Dermis blood vessel endothelial cell (primary cell): ENCODE measurements at places on chromosomes 1 and 21. TPM values are rescaled to one million over a fixed set of nuclear protein-coding genes. Genes with fewer than 3 reads are reported as not detected.
A peak's percentile ranks its signal among the peaks of the same experiment; 100 is the strongest.

GRCh38 chr1:168281603-168282325 is 1.1 kb downstream of the TBX19 start:
- no peak for DNase-seq

GRCh38 chr1:61926597-61926996 is 184.3 kb downstream of the PATJ start:
- DNase-seq, result no peak

DNA sequence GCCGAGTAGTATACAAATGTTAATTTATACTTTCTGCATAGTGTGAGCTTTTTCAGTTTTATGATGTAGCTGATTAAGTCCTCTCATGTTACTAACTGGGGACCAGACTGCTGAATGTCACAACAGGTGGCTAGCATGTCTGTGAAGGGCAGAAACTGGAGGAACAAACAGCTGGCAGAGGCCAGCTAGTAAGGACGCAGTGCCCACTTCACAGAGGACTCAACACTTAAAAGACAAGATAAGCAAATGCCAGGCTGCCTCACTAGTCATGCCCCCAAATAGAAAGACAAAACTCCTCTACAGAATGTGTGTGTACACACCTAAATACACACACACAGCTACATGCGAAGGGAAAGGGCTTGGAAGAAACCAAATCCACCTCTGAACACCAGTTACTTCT is 73.8 kb upstream of the ZNF678 start:
- DNase-seq, result no peak

DNA sequence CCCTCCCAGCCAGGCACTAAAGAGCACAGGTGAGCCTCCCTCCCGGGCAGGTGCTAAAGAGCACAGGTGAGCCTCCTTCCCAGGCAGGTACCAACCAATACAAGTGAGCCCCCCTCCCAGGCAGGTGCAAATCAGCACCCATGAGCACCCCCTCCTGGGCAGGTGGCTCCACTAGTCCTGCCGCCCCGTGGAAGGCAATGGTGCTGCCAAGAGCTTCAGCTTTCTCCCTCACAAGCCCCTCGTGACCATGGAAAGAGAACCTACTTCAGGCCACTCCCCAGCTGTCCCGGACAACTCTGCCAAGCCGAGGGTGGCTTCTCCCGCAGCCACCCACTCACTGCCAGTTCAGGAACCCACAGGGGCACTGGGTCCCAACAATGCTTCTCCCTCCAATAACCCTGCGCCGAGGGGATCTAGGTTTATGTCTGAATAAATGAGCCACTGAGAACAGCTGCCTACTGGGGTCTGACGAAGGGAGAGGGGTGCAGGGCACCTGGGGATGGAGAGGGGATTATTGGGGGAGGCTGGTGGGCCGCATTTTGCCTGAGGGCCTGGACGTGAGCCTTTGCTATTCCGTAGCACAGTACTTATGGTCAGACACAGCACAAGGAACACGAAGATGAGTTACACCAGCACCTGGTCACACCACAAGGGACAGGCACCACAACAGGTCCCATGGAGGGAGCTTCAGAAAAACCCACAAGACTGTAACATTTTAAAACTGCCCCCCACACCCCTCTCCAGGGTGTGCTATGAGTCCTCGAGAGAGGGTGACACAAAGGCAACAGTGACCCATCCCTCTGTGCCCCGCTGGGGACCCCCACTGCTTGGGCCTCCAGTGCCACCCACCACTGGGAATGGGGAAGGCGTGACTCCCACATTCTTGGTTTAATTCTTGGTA is 46.3 kb downstream of the PRDM15 start:
- DNase-seq, result no peak

- DNase-seq, result no peak
Measured at GRCh38 chr1:20400341-20401177, 85.5 kb downstream of the CAMK2N1 start.

DNA sequence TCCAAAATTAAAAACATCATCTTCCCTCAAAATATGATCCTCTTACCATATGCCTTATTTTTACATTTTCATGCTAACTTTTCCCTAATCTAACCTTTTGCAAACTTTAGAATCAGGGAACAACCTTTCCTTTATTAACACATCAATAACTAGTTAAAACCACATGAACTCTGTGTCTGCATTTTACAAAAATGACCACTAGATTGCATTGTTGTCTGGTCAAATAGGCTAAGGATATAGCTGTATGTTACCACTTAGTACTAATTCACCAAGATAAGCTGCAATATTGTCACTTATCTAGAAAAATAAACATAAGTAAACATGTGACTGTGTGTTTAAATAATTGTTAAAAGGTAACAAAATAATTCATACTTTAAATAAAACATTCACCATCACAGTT is 82.3 kb downstream of the DENND1B start:
- DNase-seq, result peak; percentile 14

DNA sequence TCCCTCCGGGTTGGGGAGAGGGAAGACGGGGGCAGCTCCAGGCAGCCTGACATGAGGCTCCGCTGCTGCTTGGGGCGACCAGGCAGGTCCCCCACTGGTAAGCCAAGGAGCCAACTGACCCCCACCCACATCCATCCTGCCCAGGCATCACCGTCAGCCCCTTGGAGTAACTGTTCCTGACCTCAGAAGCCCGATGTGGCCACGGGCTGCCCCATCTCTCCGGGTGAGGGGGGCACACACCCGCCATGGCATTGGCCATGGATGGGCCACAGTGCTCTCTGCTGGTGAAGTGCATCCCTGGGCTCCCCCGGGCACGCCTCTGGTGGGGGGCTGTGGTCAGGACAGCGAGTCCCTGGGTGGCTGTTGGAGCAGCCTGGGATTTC is 100.0 kb downstream of the CRYAA start:
- no peak for DNase-seq

DNA sequence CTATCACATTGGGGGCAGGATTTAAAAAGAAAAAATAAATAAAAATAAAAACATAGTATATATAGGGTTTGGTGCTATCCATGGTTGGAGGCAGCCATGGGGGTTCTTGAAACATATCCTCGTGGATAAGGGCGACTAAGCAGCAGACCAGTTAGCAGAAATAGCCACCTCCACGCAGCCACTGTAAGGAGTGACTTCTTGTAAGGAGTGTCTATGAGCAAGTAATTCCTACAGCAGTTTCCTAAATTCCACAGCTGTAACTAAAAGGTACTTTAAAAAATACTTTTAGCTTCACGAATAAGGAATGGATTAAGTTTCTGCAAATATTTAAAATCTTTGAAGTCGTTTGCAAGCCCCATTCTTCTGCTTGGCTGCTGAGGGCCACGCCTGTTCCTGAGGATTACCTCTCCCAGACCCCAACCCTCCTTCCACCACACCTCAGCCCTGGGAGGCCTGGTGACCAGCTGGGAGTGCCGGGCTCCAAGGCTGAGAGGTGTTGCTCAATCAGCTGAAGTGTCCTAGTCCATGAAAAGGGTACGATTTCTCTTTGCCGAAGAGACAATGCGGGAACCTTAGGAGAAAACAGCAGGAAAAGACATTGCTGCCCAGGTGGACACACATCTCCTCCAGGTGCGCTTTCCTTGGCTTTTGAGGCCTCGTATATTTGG is 115.3 kb downstream of the ADSS2 start:
- no peak for DNase-seq

GRCh38 chr1:92882819-92883218 is 51.0 kb downstream of the RPL5 start:
- DNase-seq, result no peak

- DNase-seq, result no peak
Measured at GRCh38 chr1:37070126-37070525, 35.8 kb upstream of the GRIK3 start.

- no peak for DNase-seq
Measured at GRCh38 chr1:158687037-158687436, 522 bp upstream of the SPTA1 start.

DNA sequence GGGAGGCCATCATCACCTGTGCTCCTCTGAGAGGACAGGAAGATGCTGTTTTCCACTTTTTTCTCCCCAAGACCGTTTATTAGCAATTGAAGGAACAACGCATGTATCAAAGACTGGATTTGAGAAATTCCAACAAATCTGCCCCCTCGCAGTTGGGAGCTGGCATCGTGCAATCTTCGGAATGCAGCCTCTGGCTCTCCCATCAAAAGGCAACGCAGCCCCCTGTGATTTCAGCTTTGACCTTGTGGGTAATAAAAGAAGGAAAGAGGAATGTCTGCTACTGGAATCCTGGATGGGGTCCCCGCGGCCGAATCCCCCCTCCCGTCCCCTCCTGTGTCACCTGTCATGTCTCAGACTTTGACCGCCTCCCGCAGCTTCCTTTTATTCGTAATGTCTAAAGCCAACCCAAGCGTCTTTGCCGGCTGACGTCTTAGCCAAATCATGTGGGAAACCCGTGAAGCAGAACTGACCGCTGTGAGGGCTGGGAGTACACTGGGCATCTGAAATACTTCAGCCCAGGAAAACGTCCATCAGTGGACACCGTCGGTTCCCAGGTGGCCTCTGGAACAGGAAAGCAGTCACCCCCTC is 101.5 kb downstream of the WDR4 start:
- no peak for DNase-seq

- DNase-seq, result no peak
Measured at GRCh38 chr21:43869486-43870325, 4.7 kb downstream of the AGPAT3 start.

GRCh38 chr1:117826119-117826518 is 103.3 kb downstream of the GDAP2 start:
- DNase-seq, result no peak

PUM1 gene
- total RNA-seq, result 68.1 and 115 TPM in 2 replicates

LCE2A gene
- not detected in 2 replicates for total RNA-seq

SPRR2D gene
- not detected in 2 replicates for total RNA-seq

TMEM200B gene
- total RNA-seq, result 0.28 and 0.34 TPM in 2 replicates
